Stimulated activated CD4-positive, alpha-beta T cell treated with anti-CD3 and anti-CD28 coated beads, Interleukin-1b, Interleukin-23, amount 100 ng/mL, for 1 hour (primary cell): ENCODE measurements at places on chromosomes 4 and X.

DNA sequence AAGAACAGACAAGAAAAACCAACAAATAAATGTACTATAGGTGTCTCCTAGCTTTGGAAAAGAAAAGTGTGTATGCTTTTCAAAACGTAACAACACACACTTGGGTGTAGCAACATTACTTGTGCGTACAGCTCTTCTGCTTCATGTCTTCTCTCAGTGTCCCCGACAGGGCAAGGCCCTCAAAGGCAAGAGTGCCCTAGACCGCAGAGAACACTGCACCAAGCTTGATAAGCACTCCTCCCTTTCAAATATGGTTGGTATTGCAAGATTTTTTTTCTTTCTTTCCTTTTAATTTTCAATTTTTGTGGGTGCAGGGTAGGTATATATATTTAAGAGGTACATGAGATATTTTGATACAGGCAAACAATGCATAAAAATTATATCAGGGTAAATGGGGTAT lies 106.8 kb downstream of the EIF4E start:
- no peak for DNase-seq

DNA sequence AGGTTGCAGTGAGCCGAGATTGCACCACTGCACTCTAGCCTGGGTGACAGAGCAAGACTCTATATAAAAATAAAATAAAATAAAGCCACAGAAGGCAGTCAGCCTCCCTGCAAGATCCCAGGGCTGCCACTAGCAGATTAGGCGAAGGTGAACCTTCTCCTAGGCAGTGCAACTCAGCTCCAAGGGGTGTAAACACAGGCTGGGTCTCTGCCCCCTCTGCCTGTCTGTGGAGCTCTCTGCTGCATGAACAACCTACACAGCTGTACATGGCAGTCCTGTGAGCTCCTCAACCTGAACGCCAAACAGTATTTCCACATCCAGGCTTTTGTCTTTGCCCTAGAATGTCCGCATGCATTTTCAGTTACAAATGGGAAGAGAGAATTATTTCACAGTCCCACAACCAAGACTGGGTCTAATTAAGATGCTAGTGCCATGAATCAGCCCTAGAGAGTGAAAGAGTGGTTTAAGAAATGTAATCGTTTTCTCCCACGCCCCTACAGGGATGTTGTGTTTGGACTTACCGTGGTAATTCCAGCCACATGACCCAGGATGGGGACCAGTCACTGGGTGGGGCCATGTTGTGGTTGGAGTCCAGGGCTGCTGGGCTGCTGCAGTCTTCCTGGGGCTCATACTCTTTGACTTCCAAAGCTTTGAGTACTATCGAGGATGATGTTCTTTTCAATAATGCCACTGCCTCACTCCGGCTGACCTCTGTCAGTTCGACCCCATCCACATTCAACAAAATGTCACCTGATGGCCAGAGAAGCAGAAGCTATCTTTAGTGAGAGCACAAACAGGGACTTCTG lies 99.0 kb downstream of the FIP1L1 start:
- no peak for DNase-seq

- no peak for DNase-seq
These were observed 69.6 kb upstream of the NFKB1 start for GRCh38 chr4:102431608-102431961.

GRCh38 chrX:120001787-120002186 lies 58.2 kb upstream of the NKAP start:
- DNase-seq: no peak

DNA sequence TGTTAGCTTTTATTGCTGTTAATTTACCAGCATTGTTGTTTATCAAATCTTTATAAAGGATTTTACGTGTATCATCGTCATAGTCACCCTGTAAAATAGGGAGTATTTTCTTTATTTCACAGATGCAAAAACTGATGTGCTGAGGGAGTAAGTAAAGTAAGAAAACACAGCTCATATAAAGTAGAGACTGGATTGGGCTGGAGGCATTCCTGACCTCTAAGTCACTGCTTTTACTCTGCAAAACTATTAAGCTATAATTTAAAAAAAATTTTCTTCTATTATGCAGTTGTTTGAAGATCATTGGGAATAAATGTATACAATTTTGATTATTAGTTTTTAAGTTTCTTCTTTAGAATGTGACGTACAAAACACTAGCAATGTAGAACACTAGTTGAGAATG lies 45.9 kb downstream of the NUDT6 start:
- no peak for DNase-seq

DNA sequence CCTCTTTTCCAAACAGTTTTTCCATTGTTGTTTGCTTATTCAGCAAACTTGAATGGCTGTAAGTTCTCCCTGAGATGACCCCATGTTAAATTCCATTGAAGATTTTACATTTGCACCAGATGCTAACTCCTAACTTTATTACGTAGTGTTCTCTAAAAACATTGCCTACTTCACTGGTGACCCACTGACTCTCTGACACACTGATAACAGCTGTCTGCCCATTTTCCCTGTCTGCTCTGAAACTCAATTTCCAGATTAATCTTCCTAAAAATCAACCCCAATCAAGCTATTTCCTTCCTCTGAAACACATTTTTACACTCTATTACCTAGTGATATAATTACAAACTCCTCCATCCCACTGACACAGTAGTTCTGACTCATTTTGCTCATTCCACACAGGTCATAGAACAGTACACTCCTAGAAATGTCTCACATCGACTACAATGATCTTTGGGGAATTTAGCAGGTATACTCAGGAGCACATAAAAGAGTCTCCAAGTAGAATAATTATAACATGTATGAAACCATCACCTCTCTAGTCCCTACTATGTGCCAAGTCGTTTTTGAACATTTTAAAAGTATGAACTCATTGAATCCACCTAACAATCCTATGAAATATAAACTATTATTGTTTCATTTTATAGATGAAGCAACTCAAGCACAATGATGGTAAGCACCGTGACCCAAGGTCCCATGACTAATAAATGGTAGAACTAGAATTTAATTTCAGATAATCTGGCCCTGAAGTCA lies 210.9 kb downstream of the SLIT2 start:
- no peak for DNase-seq

- no peak for DNase-seq
These were observed 133.2 kb downstream of the ARHGAP6 start for GRCh38 chrX:11532291-11533078.

GRCh38 chrX:108199691-108200090 lies 108.1 kb downstream of the ATG4A start:
- DNase-seq: no peak

DNA sequence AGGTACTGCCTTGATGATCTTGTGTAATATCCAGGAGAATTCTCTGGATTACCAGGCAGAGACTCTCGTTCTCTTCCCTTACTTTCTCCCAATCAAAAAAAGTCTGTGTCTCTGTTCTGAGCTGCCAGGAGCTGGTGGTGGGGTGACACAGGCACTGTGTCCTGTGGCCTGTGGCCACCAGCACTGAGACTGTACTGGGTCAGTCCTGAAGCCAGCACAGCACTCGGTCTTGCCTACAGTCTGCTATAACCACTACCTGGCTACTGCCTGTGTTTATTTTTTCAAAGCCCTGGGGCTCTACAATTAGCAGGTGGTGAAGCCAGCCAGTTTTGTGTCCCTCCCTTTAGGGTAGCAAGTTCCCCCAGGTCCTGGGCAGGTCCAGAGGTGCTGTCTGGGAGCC lies 331.1 kb upstream of the MAGEB18 start:
- no peak for DNase-seq

GRCh38 chrX:154800478-154801210 lies 4.6 kb downstream of the MPP1 start:
- no peak for DNase-seq

DNA sequence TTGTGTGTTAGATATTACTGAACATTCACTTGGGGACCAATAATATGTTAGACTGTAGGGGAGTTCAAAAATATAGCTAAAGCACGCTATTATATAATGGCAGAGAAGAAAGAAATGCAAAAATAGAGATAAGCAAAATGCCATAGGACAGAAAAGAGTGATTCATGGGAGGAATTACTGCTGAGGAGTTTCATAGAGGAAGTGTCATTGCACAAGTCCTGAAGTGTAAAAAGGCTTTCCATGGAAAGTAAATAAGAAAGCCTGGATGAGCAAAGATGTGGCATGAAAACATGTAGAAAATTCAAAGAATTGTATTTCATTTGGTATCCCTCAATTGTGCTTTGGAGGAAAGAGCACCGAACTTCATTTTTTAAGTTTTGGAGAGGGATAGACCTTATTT lies 14.5 kb downstream of the HMGB2 start:
- DNase-seq: no peak

DNA sequence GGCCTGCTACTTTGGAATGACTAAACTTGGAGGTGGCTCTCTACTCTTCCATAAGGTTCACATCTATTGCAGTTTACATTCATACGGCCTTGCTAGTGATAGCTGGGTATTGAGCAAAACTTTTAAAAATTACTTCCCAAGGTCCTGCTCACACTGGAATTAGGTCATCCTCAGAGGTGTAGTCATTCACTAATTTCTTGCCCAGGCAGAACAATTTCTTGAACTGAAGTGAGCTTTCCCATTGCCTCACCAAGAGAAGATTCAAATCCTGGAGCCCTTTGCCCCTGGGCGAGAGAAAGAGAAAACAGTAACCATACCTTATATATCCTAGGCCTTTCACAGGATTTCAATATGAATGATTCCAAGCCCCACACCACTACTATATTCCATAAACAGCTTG lies 109.2 kb downstream of the GUCY2F start:
- no peak for DNase-seq
